Endodermal cell (in vitro differentiated cells): ENCODE measurements at places on chromosomes 12 and 14. TPM values are rescaled to one million over a fixed set of nuclear protein-coding genes. Genes with fewer than 3 reads are reported as not detected.

DNA sequence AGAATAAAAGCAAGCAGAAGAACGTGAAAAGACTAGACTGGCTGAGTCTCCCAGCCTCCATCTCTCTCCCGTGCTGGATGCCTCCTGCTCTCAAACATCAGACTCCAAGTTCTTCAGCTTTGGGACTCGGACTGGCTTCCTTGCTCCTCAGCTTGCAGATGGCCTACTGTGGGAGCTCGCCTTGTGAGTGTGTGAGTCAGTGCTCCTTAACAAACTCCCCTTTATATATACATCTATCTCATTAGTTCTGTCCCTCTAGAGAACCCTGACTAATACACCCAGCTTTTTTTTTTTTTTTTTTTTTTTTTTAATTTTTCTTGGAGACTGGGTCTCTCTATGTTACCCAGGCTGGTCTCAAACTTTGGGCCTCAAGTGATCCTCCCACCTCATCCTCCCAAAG is 46.9 kb downstream of the ACTN1 start:
- H3K27me3 ChIP-seq, result no peaks in the 10 kb centered on the region
- no peak for DNase-seq
- H3K27ac ChIP-seq, result no peak overlapping the region
- H3K4me3 ChIP-seq, result no peak overlapping the region

- no peaks in the 10 kb centered on the region for H3K27me3 ChIP-seq
- H3K4me1 ChIP-seq, result no peaks in the 10 kb centered on the region
- H3K4me3 ChIP-seq, result no peak overlapping the region
- DNase-seq, result no peak
- no peak overlapping the region for H3K27ac ChIP-seq
Measured at GRCh38 chr12:14591719-14592118, 24.0 kb upstream of the PLBD1 start.

DNA sequence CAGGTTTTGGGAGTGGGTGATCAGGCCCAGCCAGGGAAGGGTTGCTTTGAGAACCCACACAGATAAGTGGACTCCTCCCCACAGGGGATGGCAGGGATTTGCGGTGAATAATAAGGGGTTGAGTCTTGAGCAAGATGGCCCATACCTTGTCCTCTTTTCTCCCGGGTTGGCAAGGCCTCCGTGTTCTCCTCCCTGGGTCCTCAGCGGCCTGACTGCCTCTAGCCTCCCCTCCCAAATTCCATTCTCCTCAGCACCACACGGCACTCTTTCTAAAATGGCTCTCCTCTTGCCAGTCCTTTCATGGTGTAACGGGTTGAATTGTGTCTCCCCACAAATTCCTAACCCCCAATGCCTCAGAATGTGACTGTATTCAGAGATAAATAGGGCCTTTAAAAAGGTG is 70.0 kb downstream of the CHST11 start:
- H3K27me3 ChIP-seq, result no peaks in the 10 kb centered on the region
- peaks cover 25% of the 10 kb centered on the region for H3K4me1 ChIP-seq
- no peak overlapping the region for H3K4me3 ChIP-seq
- H3K36me3 ChIP-seq, result no peaks in the 10 kb centered on the region
- no peak for DNase-seq
- H3K27ac ChIP-seq, result peak overlapping the region; percentile 10

DNA sequence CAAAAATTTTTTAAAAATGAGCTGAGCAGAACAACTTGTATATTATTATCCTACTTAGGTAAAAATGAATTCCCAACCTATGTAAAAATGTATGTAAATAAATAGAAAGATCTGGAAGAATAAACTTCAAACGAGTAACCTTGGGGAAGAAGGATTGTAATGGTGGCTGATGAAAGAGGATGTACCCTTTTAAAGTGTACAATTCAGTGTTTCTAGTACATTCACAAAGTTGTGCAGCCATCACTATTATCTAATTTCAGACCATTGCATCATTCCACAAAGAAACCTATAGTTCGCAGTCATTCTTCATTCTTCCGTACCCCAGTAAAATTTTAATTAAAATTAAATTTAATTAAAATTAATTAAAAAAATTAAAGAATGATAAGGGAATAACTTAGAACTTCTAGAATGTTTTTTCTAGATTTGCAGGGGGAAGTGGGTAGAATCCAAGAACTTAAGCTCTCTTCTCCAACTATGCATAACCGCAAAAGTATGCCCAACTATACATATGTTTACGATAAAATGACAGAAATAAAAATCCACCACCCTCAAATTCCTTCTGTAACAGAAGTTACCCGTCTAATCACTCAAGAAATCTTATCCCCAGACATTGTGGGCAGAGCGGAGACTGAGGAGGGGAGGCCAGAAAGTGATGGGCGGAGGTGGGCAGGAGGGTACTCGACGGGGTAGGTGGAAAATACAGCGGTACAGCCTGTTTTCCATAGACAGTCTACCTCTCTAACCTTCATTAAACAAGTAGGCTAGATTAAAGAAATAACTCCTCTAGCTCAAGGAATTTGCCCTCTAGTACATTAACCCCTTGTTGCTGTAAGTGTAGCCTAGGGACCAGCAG is 921 bp downstream of the DEPDC4 start:
- H3K36me3 ChIP-seq, result no peaks in the 10 kb centered on the region
- H3K4me1 ChIP-seq, result no peaks in the 10 kb centered on the region
- H3K27ac ChIP-seq, result no peak overlapping the region
- H3K27me3 ChIP-seq, result no peaks in the 10 kb centered on the region
- DNase-seq, result no peak

DNA sequence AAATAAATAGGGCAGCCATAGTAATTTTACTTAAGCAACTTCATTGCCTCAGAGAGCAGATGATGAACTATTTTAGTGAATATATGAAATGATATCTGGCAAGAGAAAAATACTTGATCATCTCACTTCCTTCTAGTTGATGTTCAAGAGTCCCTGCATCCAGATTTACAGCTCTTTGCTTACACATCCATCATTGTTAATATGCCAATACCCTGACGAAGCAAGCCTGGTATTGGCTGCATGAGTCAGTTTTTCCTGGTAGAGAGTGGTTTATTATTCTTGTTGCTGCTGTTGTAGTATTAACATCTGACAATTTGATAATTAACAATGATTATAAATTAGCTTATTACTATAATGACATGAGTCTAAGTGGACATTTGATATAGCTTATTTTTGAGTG is 681.9 kb downstream of the NRXN3 start:
- H3K4me3 ChIP-seq, result no peak overlapping the region
- H3K27me3 ChIP-seq, result no peaks in the 10 kb centered on the region
- peaks cover 5% of the 10 kb centered on the region for H3K4me1 ChIP-seq
- no peak for DNase-seq
- H3K36me3 ChIP-seq, result no peaks in the 10 kb centered on the region

DNA sequence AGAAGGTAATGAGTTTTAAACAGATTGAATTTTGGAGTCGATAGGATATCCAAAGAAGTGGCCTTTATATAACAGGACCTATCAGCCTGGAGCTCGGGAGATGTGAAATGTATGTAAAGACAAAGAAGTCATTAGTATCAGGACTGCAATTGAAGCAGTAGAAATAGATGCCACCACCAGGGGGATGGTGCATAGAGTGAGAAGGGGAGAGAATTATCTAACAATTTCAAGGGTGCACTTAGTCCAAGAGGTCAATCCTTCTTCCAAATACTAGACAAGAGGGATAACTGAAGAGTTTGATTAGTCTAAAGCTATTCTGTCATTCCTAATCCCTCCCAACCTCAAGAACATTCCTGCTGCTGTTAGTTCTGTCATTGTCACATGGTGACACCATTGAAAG is 127.8 kb downstream of the CFAP54 start:
- peak; percentile 64 for DNase-seq
- peaks cover 13% of the 10 kb centered on the region for H3K27me3 ChIP-seq
- no peak overlapping the region for H3K27ac ChIP-seq
- H3K4me1 ChIP-seq, result no peaks in the 10 kb centered on the region

DNA sequence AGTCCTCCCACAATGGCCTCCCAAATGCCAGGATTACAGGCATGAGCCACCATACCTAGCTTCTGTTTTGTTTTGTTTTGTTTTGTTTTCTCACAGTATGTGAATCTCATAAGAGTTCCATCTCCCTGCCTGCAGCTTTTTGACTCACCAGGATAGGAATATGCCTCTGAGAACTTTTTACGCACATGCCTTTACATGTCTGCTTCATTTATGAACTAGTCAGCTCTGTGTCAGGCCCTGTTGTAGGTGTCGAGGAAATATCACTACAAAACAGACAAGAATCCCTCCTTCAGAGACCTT is 89.0 kb downstream of the BORCS5 start:
- no peaks in the 10 kb centered on the region for H3K27me3 ChIP-seq
- H3K4me3 ChIP-seq, result no peak overlapping the region
- H3K36me3 ChIP-seq, result no peaks in the 10 kb centered on the region
- no peak for DNase-seq

- no peaks in the 10 kb centered on the region for H3K4me1 ChIP-seq
- H3K27ac ChIP-seq, result no peak overlapping the region
- no peak overlapping the region for H3K4me3 ChIP-seq
- no peaks in the 10 kb centered on the region for H3K27me3 ChIP-seq
Measured at GRCh38 chr12:32776258-32776657, 20.6 kb upstream of the YARS2 start.

DNA sequence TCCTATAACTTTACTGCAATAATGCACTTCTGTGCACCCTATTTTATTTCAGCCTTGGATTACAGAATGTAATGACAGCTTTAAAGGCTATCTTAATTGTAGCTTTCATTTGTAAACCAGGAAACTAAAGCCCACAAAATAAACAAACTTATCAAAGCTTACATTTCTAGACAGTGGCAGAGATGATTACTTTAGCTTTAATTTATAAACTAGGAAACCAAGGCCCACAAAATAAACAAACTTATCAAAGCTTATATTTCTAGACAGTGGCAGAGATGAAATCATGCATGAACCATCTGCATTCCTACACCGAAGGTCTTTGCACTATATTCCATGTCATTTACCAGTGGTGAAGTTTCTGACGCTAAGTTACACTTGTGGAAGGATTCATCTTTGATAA is 74.4 kb downstream of the PRKD1 start:
- no peak overlapping the region for H3K4me3 ChIP-seq
- no peak for DNase-seq
- H3K27ac ChIP-seq, result no peak overlapping the region
- H3K4me1 ChIP-seq, result no peaks in the 10 kb centered on the region
- no peaks in the 10 kb centered on the region for H3K36me3 ChIP-seq

DNA sequence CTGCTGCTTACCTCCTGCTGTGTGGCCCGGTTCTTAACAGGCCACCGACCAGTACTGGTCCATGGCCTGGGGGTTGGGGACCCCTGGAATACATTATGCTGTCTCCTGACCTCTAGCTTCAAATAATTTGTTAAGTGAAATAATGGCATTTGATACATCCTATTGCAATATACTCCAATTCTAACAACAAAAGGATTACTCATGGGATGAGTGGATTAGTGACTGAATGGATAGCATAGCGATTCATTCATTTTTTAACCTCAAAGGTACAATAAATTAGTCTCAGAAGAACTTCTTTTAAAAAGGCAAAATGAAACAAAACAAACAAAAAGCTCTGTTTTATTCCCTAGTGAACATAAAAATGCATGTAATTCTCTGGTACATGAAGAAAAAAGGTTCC is 147.9 kb upstream of the PKP2 start:
- H3K4me3 ChIP-seq, result no peak overlapping the region
- H3K27ac ChIP-seq, result no peak overlapping the region
- DNase-seq, result no peak
- no peaks in the 10 kb centered on the region for H3K27me3 ChIP-seq

DNA sequence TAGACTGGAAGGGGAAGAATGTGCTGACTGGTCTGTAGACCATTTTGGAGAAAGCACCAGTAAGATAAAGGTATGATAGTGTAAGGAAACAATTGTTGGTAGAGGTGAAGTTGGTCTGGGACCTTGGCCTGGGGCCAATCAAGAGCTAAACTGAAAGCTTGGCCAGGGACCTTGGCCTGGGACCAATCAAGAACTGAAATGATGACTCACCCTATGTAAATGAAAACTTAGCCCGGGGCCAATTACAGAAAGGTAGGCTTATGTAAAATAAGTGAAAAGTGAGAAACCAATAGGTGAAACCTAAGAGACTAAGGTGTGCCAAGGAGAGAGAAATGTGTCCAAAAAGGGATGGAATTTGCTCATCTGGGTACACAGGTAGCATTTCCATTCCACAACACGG is 776.0 kb downstream of the C12orf50 start:
- H3K27ac ChIP-seq, result no peak overlapping the region
- H3K4me1 ChIP-seq, result no peaks in the 10 kb centered on the region
- no peak for DNase-seq
- no peaks in the 10 kb centered on the region for H3K36me3 ChIP-seq
- H3K4me3 ChIP-seq, result no peak overlapping the region

DNA sequence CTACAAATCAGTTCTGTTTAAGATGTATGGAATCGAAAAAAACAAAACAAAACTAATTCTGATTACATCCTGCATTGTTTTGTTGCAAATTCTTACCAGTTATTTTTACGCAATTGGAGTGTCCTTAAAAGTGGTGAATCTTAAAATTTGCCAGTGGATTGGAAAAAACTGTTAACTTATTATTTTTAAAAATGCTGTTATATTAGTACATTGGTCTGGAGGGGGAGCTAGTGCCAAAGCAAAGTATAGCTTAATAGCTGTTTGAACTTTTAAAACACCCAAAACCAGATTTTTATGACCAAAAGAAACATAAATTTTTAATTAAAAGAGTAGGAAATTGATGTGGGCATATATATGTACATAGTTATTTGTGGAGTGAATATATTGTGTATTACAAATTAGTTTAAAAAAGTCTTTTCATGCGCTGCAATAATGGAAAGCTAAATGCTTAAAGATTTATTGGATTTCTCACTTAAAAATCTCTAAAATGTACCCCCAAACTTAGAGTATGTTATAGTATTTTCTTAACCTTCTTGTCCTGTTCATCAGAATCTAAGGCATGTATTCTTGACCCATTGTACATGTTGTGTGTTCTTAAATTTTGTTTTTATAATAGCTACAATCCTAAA is 2.5 kb downstream of the FUT8 start:
- H3K27me3 ChIP-seq, result no peaks in the 10 kb centered on the region
- H3K4me1 ChIP-seq, result no peaks in the 10 kb centered on the region
- peak overlapping the region; percentile 98 for H3K4me3 ChIP-seq
- DNase-seq, result no peak

GRCh38 chr14:96250485-96250884 is 5.5 kb upstream of the BDKRB1 start:
- DNase-seq, result no peak
- no peaks in the 10 kb centered on the region for H3K27me3 ChIP-seq
- no peak overlapping the region for H3K4me3 ChIP-seq
- H3K27ac ChIP-seq, result no peak overlapping the region

DNA sequence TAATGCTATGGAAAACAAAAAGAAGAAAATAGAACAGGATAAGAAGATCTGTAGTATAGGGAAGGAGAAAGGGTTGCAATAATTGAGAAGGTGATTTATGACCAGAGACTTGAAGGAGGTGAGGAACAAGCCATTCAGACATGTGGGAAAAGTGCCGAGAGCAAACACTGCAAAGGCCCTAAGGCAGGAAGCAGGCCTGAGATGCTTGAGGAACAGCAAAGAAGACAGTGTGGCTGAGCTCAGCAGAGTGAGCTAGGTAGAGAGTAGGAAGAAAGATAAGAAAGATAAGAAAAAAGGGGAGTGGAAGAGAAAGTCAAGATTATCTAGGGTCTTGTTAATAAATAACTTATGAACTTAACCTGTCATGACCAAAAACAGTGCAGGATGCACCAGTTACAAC is 671.8 kb downstream of the RPS29 start:
- no peak for DNase-seq
- no peak overlapping the region for H3K4me3 ChIP-seq
- H3K27ac ChIP-seq, result no peak overlapping the region
- H3K4me1 ChIP-seq, result peaks cover 11% of the 10 kb centered on the region

LRRK2 gene
- 1.3 to 1.9 TPM (median 1.4 TPM) in 3 replicates for total RNA-seq

PLEKHG7 gene
- not detected in 3 replicates for total RNA-seq

RIN3 gene
- 4.8 and 6.0 TPM in 2 replicates for total RNA-seq

APOF gene
- not detected in 2 replicates for total RNA-seq
